GM12865 (cell line): ENCODE measurements at places on chromosomes 13 and 19.

DNA sequence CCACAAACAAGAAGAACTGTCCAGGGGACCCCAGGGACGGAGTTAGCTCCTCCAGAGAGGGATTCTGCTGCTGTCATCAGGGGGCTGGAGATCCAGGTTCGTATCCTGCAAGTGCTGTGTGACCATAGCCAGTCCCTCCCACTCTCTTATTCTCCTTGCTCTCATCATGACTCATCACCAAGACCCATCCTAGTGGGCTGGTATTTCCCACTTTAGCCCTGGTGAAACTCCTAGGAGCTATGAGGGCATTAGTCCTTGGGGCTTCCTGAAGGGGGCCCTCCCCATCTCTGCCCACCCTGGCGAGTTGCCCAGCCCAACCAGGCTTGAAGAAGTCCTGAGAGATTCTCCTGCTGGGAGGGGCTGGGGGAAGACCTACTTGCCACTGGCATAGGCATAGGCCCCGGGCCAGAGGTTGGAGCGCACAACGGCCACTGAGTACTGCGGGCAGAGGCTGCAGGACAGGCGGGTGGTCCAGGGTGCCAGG is 7.5 kb upstream of the DMWD start:
- no peak for DNase-seq

- DNase-seq, result no peak
Measured at GRCh38 chr13:91533354-91533753, 134.9 kb downstream of the GPC5 start.

DNA sequence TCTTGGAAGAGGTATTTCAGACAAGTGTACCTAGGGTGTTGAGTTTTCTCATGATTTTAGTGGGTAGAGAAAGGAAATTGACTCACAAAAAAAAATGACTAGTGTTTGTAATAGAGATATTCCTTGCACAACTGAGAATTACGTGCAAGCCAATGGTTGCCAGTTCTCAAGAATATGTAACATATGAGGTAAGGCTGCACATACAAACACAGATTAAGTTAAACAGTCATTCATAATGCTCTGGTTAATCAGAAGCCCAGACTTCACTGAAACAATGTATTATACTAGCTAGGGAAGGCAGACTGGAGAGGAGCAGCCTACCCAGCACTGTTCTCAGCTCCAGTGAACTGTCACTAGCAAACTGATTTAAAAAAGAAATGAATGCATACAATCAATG is 418.3 kb downstream of the DIAPH3 start:
- DNase-seq, result no peak

DNA sequence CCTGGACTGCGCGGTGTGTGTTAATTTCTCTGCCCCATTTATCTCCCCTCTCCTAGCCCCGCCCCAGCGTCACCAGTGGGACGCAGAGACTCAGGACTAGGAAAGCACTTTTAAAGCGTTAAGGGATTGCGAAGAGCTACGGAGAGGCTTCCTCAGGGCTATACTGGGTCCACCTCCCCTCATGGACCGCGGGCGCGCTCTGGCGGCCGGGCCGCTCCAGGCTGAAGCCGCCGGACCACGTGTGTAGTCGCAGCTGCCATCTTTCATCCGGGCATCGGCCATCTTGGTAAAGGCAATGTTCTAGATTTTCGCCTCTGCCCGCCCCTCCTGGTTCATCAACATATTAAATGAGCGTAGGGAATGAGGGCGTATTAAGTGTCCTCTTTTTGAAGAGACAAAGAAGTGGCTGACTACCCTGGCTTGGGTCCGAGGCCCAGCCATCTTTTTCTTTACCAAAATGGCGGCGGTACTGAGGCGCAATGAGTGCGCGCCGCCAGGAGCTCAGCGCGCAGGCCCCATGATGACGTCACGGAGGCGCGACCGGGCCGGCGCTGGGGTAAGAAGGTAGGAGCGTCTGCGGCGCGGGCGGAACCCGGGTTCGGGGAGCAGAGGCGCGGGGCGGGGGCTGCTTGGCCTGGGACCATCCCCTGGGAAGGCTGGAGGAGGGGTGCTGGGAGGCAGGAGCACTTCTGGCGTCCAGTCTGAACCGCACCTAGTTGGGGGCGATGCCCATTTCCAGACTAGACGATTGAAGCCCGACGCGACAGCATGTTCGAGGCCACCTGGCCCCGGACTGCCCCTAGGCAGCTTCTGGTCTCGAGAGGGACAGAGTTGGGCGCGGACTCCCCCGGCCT is at the start of gene CCDC124:
TSS of gene CCDC124 (plus strand) at position 531 of the 854 bp plus-strand sequence. CDS start 3,406 bp downstream, outside the sequence.
- DNase-seq, result peak; percentile 97

DNA sequence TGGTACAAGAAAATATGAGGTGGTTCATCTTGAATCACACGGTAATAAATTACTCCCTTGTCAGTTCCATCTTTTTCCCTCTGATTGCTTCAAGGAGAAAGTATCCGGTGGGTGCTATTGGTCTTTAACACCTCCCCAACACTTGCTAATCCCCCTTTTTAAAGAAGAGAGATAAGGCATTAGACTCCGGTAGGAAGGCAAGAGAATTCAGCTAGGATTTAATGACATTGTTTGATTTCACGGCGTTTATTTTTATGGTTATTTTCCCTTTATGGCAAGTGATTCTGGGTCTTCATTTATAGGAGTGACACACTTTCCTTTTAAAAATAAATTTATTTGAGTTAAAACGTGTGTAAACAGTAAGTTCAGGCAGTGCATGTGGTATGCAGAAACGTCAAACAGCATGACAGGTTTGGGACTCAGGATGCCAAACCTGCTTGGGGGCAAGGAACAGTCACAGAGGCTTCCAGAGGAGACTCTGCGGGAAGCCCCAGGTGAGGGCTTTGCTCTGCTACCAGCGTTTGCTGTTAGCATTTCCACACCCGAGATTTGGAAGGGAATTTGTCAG is 36.5 kb downstream of the TSHZ3 start:
- no peak for DNase-seq

DNA sequence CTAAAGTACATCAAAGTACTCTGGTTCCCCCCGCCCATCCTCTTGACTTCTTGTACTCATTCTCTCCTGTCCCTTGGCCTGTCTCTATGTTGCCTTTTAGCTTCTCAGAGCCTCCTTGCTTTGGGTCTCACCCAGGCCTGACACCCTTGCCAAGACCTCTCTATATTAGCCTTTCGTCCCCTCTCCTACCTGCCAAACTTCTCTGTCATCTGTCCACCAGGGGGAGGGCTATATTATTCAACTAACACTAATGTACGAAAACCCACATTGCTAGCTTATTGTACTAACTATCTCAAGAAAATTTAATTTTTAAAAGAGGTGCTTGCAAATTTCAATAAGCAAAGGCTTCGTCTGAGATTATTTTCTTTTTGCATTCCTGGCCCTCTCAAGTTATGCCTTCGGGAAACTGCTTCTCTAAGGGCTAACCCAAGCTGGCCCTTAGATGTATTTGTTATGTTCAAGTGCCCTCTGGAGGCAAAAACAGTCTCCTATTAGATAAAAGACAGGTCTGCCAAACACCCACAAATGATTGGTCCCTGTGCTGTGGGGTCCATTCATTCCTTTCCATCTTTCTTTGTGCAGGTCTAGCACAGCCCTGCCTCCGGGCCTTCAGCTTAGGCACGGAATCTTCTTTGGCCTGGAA is 6.3 kb upstream of the MRPS31 start:
- peak; percentile 80 for DNase-seq

DNA sequence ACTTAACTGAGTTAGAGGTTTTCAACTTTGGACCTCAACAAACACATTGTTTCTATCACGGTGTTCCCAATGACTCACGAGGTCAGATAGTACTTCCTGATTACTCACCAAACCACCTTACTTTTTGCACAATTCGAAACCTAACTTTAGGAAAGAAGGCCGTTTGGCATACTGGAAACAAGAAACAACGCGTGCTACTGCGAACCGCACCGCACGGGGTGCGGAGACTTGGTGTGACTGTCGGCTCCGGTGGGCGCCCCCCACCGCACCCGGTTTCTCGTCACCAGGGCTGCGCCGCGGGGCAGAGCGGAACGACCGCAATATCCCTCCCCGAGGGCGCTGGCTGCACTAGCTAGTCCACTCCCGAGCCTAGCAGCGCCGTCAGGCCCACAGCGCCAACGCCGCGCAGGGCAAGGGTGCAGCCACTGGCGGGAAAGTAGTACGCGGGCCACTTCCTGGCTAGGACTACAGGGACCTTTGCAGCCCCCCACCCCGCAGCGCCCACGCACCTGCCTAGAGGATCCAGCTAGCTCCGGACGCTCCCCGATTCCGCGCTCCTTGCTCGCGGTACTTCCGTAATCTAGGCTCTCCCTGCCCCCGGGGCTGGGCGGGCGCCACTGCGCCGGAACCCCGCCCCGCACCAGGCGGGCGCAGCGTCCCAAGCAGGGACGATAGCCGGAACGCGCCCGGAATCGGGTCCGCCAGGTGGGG is at the start of gene PARP4:
TSS of gene PARP4 (minus strand) at position 582 of the 711 bp plus-strand sequence. CDS start 9,002 bp downstream, outside the sequence.
- DNase-seq, result peak; percentile 87

DNA sequence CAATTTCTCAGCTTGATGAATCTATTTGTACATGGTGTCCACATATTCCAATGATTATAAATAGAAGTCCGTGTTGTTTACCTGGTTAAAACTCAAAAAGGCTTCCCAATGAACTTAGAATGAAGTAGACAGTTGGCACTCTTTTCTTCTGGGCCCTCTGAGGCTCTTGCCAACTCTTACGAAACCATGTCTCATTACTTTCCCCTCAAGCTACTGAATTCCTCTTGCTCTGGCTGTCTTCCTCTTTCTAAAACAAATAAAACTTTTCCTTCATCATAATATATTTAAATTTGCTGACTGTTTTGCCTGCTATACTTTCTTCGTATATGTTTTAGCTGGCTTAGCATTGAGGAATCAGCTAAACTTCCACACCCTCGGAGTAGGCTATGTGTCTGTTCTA is 139.7 kb downstream of the SLITRK6 start:
- DNase-seq, result no peak

GRCh38 chr13:43650882-43651281 is 135.9 kb downstream of the ENOX1 start:
- peak; percentile 5 for DNase-seq

- no peak for DNase-seq
Measured at GRCh38 chr19:55466241-55466614, 1.7 kb upstream of the C19orf85 start.

GRCh38 chr13:67878376-67878775 is 648.2 kb upstream of the PCDH9 start:
- DNase-seq, result no peak

GRCh38 chr13:36133950-36134626 is 2.9 kb upstream of the DCLK1 start:
- no peak for DNase-seq

GRCh38 chr13:98492335-98493041 is 84.4 kb downstream of the STK24 start:
- no peak for DNase-seq

DNA sequence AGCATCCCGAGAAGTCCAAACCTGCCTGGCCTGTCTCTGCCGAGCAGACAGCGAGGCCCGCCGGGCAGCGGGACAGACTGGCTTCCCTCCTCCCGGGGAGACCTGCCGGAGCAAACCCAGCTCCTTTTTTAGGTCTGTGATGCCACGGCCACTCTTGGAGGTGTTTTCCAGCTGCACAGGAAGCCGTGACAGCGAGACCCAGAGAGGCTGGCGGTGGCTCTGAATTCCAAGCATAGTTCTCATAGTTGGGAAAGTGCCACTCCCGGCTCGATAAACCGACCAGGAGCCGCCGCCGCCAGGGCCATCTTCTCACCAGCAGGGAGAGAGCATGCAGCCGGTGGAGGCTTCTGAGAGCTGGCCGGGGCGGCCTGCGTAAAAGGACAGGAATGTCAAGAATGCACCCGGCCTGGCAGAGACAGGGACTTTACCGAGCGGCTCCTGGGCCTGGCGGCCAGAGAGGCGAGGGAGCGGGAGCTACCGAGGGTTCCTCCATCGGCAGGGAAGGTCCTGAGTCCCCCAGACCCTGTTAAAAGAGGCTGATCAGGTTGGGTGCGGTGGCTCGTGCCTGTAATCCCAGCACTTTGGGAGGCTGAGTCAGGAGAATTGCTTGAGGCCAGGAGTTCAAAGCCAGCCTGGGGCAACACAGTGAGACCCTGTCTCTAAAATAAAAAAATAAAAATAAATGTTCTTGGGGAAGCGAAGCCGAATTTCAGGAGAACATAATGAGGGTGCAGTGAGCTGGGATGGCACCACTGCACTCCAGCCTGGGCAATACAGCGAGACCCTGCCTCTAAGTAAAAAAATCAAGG is 64.9 kb downstream of the GADD45B start:
- DNase-seq, result no peak

- DNase-seq, result no peak
Measured at GRCh38 chr19:41299755-41300089, 10.2 kb upstream of the CCDC97 start.
